ENCODE measurements at places on chromosomes 1 and 21.

GRCh38 chr1:210815641-210816550, 318.1 kb downstream of the KCNH1 start:
- no peak for DNase-seq

DNA sequence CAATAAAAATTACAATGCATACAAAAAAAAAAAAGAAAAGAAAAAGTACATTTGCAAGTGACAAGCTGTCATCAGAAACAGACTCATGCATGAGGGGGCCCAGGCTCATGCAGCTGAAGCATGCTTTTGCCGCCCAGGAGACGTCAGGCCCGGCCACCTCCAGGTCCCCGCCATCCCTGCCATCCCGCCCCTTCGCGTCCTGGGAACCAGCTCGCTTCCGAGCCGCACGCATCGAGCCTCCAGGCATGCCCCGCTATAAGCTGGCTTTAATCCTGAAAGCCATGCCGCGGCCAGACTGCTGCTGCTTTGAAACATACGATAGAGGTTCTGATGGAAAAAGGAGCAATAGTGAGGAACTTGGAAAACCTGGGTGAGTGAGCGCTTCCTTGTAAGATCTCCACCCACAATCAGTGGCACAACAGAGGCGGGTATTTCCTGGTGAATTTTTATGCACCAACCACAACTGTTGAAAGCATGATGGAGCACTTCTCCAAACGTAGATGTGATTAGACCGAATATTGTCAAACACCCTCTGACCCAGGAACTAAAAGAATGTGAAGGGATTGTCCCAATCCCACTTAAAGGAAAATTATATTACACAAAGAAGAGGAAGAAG, 113.7 kb downstream of the FAF1 start:
- DNase-seq = no peak

DNA sequence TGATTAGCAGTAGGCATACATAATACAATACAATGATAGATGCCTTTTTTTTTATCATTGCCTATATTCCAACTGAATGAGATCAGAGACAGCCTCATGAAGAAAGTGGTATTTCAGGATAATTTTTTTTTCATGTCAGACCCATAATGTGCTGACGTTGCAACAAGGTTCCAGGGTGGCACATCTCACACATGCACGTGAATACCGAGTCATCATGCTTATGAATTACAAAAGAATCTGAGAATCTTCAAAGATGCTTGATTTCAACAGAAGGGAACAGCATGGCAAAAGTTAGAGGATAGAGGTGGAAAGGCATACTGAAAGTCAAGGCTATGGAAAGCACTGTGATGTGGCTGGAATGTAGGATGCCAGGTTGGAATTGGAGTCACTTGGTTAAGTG, 5.0 kb upstream of the RNF11 start:
- DNase-seq = no peak

- no peak for DNase-seq
Observed at GRCh38 chr1:231310391-231310934, 27.2 kb downstream of the EXOC8 start.

DNA sequence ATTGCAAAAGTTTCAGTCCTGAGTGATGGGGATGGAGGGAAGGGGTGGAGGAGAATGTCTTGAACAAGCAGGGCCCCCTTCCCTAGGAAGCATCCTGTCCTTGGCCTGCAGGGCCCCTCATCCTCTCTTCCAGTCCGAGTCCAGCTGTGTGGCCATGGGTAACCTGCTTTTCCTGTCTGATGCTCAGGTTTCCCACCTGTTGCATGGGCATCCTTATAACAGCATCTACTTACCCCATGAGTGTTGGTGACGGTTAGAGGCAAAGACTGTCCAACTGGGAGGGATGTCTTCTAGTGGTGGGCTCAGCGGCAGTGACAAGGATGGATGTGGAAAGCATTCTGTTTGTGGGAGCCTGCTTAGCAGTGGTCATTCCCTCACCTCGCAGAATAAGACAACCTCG, 1.9 kb downstream of the UBL4B start:
- no peak for DNase-seq

DNA sequence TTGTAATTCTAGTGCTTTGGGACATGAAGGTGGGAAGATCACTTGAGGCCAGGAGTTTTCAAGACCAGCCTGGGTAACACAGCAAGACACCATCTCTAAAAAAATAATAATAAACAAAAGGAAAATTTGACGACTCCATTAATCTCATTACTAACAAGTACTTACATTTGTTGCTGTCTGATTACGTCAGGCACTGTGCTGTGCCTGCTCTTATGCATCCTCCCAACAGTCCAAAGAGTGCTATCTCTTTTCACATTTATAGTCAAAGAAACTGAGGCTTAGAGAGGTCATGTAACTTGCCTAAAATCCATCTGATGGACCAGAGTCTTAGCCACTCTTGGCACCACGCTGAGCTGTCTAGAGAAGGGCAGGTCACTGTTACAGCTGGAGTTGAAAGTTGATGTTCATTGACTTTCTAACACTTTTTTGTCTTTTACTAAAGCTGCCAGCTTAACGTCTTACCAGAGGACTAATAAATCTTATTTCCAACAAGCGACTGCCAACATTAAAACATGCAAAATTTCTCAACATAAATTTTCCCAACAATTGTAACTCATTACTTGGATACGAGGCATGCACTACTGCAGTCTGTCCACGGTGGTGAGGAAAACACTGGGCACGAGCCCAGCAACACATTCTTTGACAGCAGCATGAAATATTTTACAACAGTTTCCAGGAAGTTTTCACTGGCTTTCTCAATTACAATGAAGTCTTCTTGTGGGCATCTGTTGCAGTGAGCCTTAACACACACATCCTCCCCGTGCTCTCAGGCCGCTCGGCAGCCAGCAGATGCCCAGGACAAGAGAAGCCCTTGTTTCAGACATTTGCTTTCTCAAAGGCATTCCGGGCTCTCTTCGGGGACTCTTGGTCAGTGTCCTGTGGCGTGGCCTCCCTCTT, 262.9 kb upstream of the PROX1 start:
- no peak for DNase-seq

- no peak for DNase-seq
Observed at GRCh38 chr1:182133181-182133580, 71.7 kb upstream of the ZNF648 start.

GRCh38 chr1:202689493-202690342, 20.5 kb downstream of the SYT2 start:
- DNase-seq = no peak

All from stimulated activated CD4-positive, alpha-beta T cell treated with anti-CD3 and anti-CD28 coated beads, Interleukin-1b, Interleukin-23, amount 100 ng/mL, for 4 hours (primary cell).